ENCODE measurements at places on chromosomes 13 and 19. TPM values are rescaled to one million over a fixed set of nuclear protein-coding genes. Genes with fewer than 3 reads are reported as not detected.

Gene ZNF708
- 29.6 TPM for total RNA-seq

Gene OR7C2
- total RNA-seq = not detected

Gene POU2F2
- 1.6 TPM for total RNA-seq

Gene CEACAM4
- total RNA-seq = 0.66 TPM

Gene PLVAP
- 19.9 TPM for total RNA-seq

Gene ZNF723
- not detected for total RNA-seq

Gene LRRC4B
- 1.3 TPM for total RNA-seq

Gene GSX1
- total RNA-seq = not detected

Gene MYH14
- total RNA-seq = 19.3 TPM

Gene ZNF491
- 3.9 TPM for total RNA-seq

Gene MAST3
- total RNA-seq = 8.5 TPM

Gene C2CD4C
- total RNA-seq = 2.6 TPM

Gene CACNG7
- not detected for total RNA-seq

Gene FDX2
- total RNA-seq = 14.7 TPM

Gene UBE2L5
- total RNA-seq = 1.3 TPM

Gene XPO4
- 17.1 TPM for total RNA-seq

Gene RFPL4AL1
- not detected for total RNA-seq

Gene N4BP2L2
- 250 TPM for total RNA-seq

Gene ATP8A2
- total RNA-seq = under 0.01 TPM

Gene CYP4F2
- total RNA-seq = under 0.01 TPM

Gene KLK7
- not detected for total RNA-seq

Gene ZNF57
- total RNA-seq = 6.9 TPM

Gene RFX1
- 2.6 TPM for total RNA-seq

Gene ONECUT3
- total RNA-seq = not detected

Gene MYO16
- 0.33 TPM for total RNA-seq

Gene DOCK6
- 59.3 TPM for total RNA-seq

Gene ZNF418
- 5.9 TPM for total RNA-seq

Gene ZSCAN4
- total RNA-seq = not detected

Gene MTUS2
- total RNA-seq = not detected

Gene PTPRH
- total RNA-seq = 10.2 TPM

Gene PODNL1
- 0.80 TPM for total RNA-seq

Gene CERS1
- total RNA-seq = 0.29 TPM

Gene SLITRK6
- total RNA-seq = under 0.01 TPM

Gene NAA16
- 22.0 TPM for total RNA-seq

Gene ZNF560
- not detected for total RNA-seq

Gene ZNF99
- total RNA-seq = 0.16 TPM

All from breast epithelium (tissue), 4 donors.